ENCODE measurements at places on chromosomes 11 and 22.

DNA sequence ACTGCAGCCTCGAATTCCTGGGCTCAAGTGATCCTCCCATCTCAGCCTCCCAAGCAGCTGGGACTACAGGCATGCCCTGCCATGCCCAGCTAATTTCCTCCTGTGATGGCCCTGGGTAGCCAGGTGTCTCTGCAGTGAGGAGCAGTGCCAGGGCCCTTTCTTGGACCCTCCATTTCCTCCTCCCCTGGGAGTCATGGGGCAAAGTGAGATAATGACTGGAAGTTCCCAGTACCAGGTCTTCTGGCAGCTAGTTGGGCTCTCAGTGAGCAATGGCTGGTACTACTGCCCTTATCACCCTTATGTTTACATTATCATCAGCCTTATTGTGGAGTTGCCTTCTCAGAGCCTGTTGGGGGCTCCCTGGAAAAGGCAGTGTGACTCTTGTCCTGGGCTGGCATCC lies 17.6 kb downstream of the DAGLA start:
- no peak for DNase-seq

- DNase-seq = no peak
Measured at GRCh38 chr22:45934659-45935341, 42.2 kb downstream of the WNT7B start.

GRCh38 chr11:32935462-32936029 lies 42.9 kb downstream of the QSER1 start:
- no peak for DNase-seq

DNA sequence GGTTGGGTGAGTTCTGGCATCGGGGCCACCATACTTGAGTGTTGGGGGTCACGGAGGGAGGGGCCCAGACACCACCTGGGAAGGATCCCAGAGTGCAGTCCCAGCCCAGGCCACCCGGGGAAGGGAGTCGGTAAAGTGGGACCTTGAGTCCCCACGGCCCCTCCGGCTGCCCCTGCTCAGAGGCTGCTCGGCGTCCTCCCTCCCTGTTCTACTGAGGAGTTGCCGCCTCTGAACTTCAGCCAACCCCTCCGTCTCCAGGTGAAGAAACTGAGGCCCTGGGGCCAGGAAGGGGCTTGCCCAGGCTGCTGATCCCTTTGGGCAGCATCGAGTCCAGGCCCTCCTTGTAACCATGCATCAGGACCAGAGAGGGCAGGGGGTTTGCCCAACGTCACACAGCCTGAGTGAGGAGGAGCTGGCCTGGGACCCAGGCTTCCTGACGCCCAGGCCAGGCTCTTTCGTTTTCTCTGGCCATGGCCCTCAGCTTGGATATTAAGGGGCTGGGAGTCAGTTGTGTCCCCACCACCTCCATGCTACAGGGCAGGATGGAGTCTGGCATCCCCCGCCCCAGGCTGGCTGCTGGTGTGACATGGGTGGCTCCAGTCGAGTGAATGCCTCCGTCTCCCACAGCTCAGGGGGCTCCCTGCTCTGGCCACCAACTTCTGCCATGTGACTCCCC lies 1.3 kb downstream of the PARVG start:
- no peak for DNase-seq

DNA sequence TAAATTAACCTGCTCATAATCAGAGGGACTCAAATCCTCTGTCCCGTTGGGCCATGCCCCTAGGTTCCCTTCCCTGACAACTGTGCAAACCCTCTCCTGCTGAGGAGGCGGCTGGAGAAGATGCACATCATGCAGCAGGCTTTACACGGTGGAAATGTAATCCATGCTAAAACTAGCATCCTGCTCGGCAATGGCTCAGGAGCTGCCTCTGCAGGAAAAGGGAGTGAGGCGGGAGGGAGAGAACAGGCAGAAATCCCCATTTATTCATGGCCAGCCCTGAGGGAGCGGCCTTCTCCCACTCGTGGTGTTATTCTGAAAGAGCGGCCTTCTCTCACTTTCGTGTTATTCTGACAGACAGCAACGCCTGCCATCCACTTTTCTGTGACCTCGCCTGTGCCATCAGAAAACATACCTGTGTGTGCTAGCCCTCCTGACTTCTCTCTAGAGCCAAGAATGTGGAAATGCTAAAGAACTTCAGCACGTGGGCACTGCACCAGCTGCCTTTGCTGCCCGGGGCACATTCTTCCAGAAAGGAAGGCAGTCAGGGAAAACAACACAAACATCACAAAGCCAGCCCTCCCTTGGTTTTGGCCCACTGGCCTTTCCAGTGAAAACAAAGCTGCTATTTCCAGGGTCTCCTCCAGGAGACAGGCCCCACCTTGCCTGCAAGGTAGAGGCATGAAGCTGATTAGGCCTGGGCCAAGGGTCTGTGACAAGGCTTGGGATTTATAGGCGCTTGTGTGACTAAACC lies 62.9 kb upstream of the BID start:
- DNase-seq = no peak

DNA sequence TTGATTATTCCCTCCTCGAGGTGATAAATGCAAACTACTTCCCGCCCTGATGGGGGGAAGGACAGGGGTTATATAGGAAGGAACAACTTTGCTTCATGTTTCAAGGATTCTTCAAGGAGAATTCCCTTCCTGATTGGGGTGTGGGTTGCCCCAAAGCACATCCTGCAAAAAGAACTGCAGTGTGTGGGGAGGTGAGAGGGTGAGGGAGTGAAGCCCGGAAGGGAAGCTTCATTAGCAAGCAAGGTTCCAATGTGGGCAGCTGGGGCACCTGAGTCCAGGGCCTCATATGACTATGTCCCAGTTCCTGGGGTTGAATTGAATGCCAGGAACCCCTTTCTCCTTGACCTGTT lies 326.0 kb downstream of the MN1 start:
- DNase-seq = no peak

Data from CMK (cell line).